CD8-positive, alpha-beta memory T cell (primary cell): ENCODE measurements at places on chromosomes 1 and 21.

- DNase-seq, result no peak
Measured at GRCh38 chr1:110864287-110864686, 8.7 kb upstream of the CD53 start.

- no peak for DNase-seq
Measured at GRCh38 chr1:10161541-10162290, 48.7 kb upstream of the KIF1B start.

GRCh38 chr1:180973369-180973768 lies 49.3 kb downstream of the STX6 start:
- DNase-seq, result no peak

GRCh38 chr1:217910203-217910602 lies 279.1 kb downstream of the SPATA17 start:
- DNase-seq, result no peak

DNA sequence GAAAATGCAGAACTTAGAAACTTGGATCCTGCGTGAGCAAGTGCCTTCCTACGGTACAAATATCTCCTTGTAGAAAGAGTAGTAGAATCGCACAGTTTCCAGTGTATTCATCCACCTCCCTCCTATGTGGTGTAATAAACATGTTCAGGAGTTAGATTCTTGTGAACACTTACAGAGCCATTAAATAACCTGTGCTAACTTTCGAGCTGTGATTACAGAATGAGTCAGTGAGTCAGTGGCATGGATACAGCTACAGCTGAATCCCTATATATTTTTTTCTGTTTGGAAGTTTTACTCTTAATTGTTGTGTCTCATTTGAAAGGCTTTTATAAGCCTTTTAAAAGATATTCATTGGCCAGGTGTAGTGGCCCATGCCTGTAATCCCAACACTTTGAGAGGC lies 148.7 kb downstream of the EDEM3 start:
- DNase-seq, result no peak

GRCh38 chr21:22209304-22209700 lies 1211.1 kb downstream of the NCAM2 start:
- no peak for DNase-seq

GRCh38 chr1:172236958-172237357 lies 183.5 kb upstream of the C1orf105 start:
- DNase-seq, result no peak

- no peak for DNase-seq
Measured at GRCh38 chr1:159338018-159338417, 35.9 kb downstream of the FCER1A start.

DNA sequence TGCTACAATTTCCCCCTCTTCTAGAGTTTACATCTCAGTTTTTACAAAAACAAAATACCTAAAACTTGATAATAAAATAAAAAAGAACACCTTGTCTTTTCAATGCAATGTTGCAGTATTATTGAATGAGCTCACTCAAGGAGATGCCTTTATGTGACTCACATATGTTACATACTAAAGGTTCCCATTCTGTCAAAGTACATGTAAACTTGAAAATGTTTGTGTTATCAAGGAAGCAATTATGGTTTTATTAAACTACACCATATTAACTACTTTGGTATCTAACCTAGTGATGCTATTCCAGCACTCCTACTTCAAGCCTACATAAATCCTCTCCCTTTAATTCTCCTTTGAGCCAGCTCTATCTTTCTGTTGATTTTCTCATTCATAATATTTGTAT lies 658.3 kb downstream of the PTPRC start:
- no peak for DNase-seq

GRCh38 chr1:96464066-96464465 lies 257.5 kb upstream of the PTBP2 start:
- no peak for DNase-seq
